Skeletal muscle cell (primary cell): ENCODE measurements at places on chromosomes 5 and 9.

GRCh38 chr9:21543187-21543586 lies 61.1 kb upstream of the IFNE start:
- no peak for DNase-seq

- DNase-seq, result no peak
These were observed 60.0 kb upstream of the TUT7 start for GRCh38 chr9:86413971-86414880.

- DNase-seq, result no peak
These were observed 73.3 kb upstream of the TBCA start for GRCh38 chr5:77849308-77849900.

- no peak for DNase-seq
These were observed 323.4 kb downstream of the PSAT1 start for GRCh38 chr9:78620303-78620702.

- DNase-seq, result peak; percentile 92
These were observed 527.2 kb downstream of the KCTD16 start for GRCh38 chr5:144697847-144698262.

DNA sequence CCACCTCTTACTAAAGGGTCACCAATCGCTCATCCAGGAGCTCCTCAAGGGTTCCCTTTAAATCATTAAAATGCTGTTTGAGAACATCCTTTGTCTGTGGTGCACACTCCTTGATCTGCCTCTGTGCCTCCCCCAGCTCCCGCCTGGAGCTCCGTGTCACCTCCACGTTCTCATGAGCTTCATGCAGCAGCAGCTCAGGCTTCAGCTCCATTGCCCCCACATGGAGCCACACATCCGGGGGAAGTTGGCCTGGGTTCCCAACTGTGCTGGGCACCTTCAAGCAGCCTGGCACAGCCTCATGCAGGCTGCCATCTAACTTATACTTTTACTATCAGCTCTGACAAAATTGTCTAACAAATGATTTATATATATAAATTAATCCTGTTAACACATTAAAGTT lies 585.8 kb upstream of the FAM174A start:
- no peak for DNase-seq

DNA sequence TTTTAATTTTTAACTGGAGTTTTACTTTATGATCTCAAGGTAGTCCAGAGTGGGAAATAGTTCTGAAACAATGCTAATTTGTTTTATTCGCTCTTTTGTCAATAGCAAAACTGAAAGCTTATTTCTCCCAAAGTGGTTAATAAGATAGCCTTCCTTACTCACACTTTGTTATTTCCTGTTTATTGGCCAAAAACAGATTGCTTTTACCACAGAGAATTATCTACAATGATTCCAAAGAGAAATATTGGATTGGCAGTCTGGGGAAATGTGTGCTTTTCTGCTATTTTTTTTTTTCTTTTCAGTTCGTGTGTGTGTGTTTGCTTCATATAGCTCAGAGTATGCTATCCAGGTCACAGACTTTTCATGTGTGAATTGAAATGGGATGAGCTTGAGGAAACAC lies 756.7 kb upstream of the RGMB start:
- no peak for DNase-seq

DNA sequence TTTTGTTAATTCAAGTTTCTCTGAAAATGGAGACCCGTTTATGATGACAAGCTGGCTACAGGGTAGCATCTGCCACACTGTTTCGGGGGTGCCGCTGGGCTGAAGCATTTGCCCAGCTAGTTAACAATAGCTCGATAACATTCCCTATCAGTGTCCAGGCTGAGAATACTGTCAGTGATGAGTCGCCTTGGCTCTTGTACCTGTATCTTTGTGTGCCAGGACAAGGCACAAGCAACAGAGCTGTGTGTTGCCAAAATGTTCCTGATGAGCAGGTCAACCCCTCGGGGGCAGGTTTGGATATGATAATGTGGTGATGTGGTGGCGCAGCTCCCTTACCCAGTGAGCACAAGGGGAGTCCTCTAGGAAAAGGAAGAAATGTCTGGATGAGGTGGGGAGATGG lies 7.0 kb downstream of the TGFBI start:
- DNase-seq, result no peak

GRCh38 chr5:18487928-18488480 lies 853.7 kb downstream of the TAF11L14 start:
- no peak for DNase-seq

- no peak for DNase-seq
These were observed 13.0 kb downstream of the NAIF1 start for GRCh38 chr9:128054087-128054486.

DNA sequence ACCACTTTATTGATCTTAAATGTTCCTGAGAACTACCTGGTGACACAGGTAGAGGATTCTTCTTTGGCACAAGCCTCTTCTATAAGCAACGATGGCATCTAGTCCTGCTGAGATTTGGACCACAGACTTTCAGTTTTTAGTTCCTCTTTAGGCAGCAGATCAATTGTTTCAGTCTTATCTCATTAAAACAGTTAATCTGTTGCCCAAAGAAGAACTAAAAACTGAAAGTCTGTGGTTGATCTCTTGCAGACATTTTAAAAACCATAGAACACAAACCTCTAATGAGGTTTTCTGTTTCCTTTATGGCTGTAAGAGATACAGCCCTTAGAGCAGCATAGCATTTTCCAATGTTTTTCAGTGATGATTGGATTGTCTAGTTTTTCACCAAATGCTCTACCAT lies 480.9 kb downstream of the MTRR start:
- no peak for DNase-seq

GRCh38 chr5:147930769-147931168 lies 24.4 kb upstream of the C5orf46 start:
- no peak for DNase-seq

- DNase-seq, result no peak
These were observed 1.0 kb downstream of the ANKH start for GRCh38 chr5:14870337-14871213.

DNA sequence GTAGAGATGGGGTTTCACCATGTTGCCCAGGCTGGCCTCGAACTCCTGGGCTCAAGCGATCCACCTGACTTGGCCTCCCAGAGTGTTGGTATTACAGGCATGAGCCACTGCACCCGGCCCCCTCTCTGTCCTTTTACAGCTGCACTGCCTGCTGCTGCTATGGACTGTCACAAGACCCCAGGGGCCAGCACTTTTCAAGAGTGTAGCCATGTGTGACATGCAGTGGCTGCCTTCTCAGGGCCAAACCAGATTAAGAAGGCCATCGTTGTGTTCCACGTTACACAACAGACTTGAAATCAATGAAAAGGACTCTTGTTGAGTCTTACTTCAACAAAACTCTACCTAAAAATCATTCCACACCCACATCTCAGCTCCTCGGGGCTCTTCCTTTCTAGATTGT lies 78.9 kb upstream of the ICE1 start:
- no peak for DNase-seq

DNA sequence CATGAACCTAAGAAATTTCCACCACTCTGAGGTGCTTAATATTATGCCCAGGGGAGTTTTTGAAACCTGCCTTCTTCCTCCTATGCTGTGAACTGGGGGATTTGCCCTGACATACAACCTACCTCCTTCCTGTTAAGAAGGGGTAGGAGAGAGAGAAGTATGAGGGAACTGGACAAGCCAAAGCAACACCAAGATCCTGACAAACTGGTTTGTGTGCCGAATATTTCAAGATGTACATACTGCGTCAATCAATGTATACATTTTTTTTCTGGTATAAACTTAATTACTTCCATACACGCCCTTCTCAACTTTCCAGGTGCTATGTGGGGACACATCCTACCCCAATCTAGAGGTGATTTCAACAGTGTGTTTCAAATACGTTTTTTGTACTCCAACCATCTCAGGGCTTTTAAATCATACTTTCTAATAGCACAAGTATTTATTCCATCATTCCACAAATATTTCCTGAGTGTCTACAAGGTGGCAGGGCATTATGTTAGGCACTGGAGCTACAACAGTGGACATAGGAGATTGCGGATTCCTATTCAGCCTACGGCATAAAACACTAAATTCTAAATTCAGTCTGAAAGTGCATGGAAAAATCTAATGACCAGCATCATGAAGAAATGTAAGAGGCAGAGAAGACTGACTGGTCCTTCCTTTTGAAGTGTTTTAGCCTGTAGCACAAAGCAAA lies 70.1 kb upstream of the IFNK start:
- no peak for DNase-seq

DNA sequence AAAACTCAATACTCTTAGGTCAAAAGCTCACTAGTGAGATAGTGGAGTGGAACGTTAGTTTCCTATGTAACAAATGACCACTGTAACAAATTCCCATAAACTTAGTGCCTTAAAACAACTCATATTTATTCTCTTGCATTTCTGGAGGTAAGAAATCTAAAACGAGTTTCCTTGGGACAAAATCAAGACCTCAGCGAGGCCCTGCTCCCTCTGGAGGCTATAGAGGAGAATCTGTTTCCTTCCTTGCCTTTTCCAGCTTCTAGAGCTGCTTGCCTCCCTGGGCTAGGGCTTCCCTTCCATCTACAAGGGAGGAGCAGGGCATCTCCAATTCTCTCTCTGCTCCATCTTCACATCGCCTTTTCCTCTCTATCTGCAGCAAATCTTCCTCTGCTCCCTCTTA lies 32.0 kb downstream of the SEMA5A start:
- DNase-seq, result no peak

DNA sequence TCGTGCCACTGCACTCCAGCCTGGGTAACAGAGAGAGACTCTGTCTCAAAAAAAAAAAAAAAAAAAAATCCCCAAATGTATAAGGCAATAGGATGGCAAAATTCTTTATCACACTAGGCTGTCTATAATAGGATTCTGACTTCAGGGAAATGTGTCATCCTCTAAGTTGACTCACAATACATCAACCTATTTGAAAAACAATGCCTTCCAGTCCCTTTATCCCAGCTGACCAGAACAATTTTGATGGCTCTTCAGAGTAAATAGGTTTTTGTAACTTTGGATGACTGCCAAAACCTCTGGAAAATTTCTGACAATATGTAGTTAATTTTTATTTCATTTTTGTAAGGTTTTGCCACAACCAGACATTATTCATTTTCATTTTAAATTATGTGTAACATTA lies 184.1 kb downstream of the CCDC192 start:
- no peak for DNase-seq
